ENCODE measurements at places on chromosomes 3 and 15. TPM values are rescaled to one million over a fixed set of nuclear protein-coding genes. Genes with fewer than 3 reads are reported as not detected.

The CCDC39 gene
- total RNA-seq = 1.7 TPM

DNA sequence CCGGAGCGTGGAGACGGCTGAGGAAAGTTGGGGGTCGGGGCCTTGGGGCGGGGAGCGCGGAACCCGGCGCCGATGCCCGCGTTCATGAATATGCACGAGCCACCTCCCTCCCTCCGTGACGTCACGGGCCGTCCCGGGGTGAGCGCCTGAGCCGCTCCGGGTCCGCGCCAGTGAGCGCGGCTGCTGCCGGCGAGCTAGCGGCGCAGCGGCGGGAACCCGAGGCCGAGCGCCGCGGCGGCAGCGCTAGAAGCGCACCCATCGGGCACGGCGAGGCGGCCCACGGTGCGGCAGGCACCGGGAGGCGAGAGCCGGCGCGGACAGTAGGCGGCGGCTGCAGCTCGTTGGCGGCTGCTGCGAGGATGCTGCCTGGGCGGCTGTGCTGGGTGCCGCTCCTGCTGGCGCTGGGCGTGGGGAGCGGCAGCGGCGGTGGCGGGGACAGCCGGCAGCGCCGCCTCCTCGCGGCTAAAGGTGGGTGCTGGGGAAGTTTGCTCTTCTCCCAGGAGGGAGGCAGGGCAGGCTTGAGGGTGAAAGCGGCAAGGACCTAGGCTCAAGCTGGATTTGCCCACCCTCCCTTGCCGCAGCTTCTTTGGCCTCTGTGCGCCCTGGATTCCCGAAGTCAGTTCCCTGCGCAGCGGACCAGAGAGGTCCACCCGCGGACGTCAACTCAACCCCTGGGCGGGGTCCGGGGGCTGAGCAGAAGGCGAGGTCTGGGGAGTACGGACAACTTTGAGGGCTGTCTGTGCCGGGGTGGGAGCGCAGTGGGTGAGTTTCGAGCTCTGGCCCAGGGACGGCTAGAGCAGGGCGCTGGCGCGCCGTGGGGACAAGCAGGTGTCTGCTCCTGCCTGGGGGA, at the start of gene CLSTN2:
TSS of gene CLSTN2 (plus strand) at position 170 of the 850 bp plus-strand sequence.
- DNase-seq = peak; percentile 86

GRCh38 chr15:45586601-45587094, 531 bp upstream of the BLOC1S6 start:
- no peak for DNase-seq

DNA sequence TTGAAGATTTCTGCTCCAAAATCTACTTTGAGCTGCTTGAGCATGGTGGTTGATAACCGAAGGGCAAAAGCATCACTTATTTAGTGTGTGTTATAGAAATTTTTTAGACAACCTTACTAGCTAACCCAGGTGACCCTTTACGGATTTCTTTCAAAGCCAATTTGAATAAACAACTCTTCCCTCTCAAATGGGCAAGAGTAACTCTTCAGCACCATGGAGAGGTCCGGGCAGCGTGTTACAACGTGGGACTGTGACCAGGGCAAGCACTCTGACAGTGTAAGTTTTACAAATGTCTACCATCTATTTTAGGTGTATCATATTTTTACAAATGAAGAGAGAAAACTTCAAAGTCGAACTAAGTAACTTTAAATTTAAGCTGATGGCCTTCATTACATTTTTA, 471.8 kb downstream of the MFSD1 start:
- no peak for DNase-seq

The EPB42 gene
- not detected for total RNA-seq

The ICE2 gene
- 35.0 TPM for total RNA-seq

DNA sequence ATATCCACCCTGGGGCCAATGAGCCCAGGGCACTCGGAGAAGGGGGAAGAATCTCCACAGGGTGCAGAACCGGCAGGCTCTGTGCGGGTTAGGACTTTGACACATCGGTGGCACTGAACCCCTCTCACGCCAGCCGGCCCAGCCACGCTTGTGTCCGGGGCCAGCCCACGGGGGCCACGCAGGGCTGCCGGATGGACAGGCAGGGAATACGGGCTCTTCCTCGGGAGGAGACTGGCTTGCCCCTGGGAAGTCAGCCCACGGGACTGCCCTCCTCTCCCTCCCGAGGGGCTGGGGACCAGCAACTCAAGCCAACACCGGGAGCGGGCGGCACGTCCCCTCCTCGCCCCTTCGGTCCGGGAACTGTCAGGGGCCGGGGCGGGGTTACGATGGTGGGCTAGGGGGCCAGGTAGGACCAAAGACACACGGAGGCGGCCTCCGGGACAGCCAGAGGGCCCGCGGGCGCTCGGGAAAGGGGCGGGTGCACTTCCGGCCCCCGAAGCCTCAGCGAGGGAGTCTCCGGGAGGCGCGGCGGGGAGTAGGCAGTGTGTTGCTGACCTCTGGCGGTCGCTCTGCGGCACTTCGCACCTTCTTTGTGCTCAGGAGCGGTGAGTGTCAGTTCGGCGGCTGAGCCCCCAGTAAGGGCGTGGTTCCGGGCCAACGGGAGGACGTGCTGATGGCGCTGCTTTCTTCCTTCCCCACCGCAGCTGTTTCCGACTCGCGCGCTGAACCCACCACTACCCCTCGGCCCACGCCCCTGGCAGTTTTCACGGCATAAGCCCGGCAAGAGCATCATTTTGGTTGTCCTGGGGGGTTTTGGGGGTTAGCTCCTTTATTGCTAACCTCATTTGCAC, 5.1 kb upstream of the CYP8B1 start:
- DNase-seq = peak; percentile 85

The RNU5B-1 gene
- total RNA-seq = not detected

- DNase-seq = no peak
Measured at GRCh38 chr3:141011997-141012262, 39.2 kb upstream of the SPSB4 start.

- DNase-seq = no peak
Measured at GRCh38 chr3:62139957-62140356, 233.4 kb downstream of the FEZF2 start.

GRCh38 chr15:59437817-59438624, at the start of gene FAM81A:
Gene FAM81A, plus strand, starts transcription at chr15:59438186. Its CDS starts 20,441 bp downstream, at chr15:59458627.
- peak; percentile 92 for DNase-seq

GRCh38 chr3:42581400-42581708, 413 bp downstream of the SEC22C start:
- DNase-seq = no peak

DNA sequence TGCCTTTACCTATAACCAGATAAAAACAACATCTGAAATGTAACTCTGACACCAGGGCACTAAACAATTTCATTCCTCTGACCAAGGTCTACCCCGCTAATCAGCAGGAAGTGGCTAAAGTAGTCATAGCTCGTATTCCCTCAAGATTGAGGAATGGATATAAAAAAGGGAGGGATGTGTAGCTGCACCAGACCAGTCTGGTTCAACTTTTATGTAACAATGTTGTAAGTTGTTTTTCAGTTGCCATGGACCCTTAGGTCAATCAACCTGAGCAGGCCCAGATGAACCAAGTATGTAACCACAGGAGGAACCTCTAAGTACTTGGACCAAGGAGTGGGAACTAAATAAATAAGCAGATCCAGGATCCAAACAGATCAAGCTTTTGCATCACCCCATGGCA, 28.4 kb upstream of the IFT57 start:
- DNase-seq = no peak

GRCh38 chr3:17500618-17501017, 241.8 kb downstream of the TBC1D5 start:
- no peak for DNase-seq

DNA sequence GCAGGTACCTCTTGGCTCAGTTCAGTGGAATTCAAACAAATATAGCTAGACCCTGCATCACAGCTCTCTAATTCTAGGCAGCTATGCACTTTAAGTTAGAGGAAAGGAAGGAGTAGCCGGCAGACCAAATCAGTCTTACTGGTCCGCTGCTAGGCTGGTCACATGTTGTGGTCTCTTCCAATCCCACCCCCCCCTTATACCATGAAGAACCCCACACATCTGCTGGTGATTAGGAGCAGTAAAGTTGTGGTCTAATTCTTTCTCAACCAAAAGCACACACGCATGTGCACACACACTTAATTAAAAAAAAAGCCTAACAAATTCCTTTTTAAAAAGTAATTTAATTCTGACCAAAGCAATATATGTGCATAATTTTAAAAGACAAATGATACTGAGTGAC, 16.7 kb upstream of the SH3GL3 start:
- DNase-seq = no peak

- DNase-seq = no peak
Measured at GRCh38 chr3:150826466-150827282, 63.7 kb upstream of the SIAH2 start.

DNA sequence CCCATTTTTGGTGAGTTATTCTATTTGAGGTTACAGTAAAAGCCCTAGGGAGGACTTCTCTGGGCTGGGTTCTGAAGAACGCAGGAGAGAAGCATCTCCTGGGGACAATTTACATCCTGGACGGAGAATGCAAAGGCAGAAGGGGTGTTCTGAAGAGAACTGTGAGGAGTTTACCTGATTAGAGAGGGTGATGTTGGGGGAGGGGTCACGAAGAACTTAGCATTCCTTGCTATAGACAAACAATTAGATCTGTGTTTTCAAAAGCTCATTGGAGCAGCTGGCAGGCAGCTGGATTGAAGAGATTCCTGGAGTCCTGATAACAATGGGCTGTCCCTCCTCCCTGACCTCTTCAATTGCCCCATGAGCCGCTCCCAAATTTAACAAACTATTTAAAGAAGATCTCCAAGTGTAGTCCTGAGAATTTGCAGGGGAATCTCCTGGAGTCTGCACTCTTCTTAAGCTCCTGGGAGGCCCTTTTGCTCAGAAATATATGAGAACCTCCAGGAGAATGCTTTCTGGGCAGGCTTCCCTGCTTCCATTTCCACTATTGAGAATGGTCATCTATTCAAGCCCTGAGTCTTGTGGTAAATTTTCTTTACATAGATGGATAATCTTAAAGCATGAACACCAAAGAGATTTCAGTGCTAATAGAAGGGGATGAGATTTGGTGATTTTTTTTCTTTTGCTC, 55.3 kb downstream of the ARHGAP31 start:
- DNase-seq = no peak

GRCh38 chr15:85723960-85724945, 70.5 kb downstream of the KLHL25 start:
- no peak for DNase-seq

GRCh38 chr15:92839696-92840095, 60.4 kb upstream of the CHD2 start:
- no peak for DNase-seq

GRCh38 chr3:170641510-170642236, 55.8 kb upstream of the SLC7A14 start:
- no peak for DNase-seq

GRCh38 chr15:74317820-74318375, 49.5 kb downstream of the CYP11A1 start:
- DNase-seq = no peak

GRCh38 chr3:108724101-108724500, 33.1 kb downstream of the RETNLB start:
- DNase-seq = no peak

GRCh38 chr3:28104896-28105534, 136.4 kb upstream of the CMC1 start:
- DNase-seq = no peak

DNA sequence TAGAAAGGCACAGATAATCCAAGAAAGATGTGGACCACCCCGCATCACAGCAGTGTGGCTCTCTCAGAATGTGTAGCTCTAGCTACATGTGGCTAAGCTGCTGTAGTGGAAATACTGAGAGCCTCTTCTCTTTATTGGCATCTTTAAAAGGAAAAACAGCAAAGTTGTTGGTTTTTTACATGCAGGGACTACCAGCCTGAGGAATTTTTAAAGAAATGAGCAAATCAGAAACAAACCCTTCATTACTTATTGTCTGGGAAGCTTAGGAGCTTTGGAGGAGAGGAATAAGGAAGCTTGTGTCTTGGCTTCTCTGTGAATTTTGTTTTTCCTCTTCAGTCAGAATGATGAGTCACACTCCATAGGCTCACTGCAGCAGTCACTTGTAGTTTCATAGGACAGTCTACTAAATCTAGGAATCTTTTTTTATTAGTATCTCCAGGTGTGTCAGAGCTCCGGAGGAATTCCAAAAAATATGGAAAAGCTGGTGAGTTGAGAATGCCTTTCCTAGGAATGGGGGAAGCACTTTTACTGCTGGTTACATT, 27.5 kb downstream of the POLG start:
- DNase-seq = no peak

Measured in dorsolateral prefrontal cortex (tissue), 122 donors.